ENCODE measurements at places on chromosomes 2 and 18. TPM values are rescaled to one million over a fixed set of nuclear protein-coding genes. Genes with fewer than 3 reads are reported as not detected.

- no peak overlapping the region for H3K27ac ChIP-seq
- no peaks in the 10 kb centered on the region for H3K36me3 ChIP-seq
Measured at GRCh38 chr2:41197781-41198180, 745.9 kb upstream of the SLC8A1 start.

DNA sequence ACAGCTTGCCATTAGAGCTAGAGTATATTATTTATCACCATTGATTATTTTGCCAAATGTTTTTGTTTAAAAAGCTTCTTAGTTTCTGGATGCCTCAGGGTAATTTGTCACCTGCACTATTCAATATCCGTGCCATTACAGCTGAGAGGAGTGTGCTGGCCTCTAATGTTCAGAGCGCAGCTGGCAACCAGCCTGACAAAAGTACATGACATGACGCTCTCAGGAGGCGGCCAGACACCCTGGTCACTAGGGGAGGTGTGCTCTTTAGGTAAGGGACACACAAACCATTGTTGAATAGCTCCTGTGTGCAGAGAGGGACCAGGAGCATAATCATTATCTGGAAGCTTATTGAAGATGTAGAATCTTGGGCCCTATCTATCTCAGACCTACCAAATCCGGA lies 20.3 kb downstream of the LIMS1 start:
- H3K27me3 ChIP-seq: no peaks in the 10 kb centered on the region
- no peak overlapping the region for H3K4me3 ChIP-seq
- no peaks in the 10 kb centered on the region for H3K36me3 ChIP-seq

GRCh38 chr18:12428923-12429322 lies 21.2 kb downstream of the PRELID3A start:
- no peak overlapping the region for H3K4me3 ChIP-seq
- H3K27ac ChIP-seq: no peak overlapping the region
- H3K27me3 ChIP-seq: no peaks in the 10 kb centered on the region
- no peaks in the 10 kb centered on the region for H3K4me1 ChIP-seq
- DNase-seq: no peak

GRCh38 chr2:48527226-48527885 lies 2.6 kb upstream of the STON1 start:
- peaks cover 10% of the 10 kb centered on the region for H3K4me1 ChIP-seq
- H3K36me3 ChIP-seq: no peaks in the 10 kb centered on the region
- no peak overlapping the region for H3K27ac ChIP-seq

DNA sequence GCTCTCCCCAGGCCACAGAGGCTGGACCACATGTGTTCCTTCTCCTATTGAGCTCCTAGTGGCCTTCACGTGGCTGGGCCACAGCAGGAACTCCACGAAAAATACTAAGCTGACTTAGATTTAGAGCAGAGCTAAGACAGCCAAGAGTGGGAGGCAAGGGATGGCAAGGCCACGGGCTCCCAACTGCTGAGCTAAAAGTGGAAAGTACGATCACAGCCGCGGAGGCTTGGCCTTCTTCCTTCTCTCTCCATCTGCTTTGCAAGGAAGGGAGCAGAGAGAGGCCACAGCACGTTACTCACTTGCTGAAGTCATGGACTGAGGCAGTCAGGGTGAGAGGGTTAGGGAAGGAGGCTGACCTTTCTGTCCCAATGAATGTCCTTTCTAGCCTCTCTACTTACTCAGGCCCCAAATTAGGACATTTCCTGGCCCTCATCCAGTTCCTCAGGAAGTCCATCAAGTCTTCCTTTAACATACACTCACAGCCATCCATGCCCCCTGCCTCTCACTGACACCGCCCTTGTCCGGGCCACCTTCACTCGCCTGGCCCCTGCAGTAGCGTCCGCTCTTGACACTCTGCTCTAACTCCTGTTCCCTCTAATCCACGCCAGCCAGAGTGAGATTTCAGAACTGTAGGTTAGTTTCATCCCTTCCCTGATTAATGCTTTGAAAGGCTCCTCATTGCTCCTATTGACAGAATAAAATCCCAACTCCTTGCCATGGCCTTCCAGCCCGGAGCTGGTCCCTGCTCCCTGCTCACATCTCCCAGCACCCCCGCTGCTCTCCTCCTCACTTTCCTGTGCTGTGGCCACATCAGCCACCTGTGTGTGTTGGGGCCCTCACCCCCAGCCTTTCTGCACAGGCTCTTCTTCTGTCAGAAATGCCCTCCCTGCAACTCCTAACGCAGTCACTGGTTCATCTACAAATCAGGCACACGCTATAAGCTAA lies 204.2 kb downstream of the CYP26B1 start:
- H3K4me1 ChIP-seq: no peaks in the 10 kb centered on the region
- no peak for DNase-seq
- no peak overlapping the region for H3K4me3 ChIP-seq
- H3K27ac ChIP-seq: no peak overlapping the region
- H3K27me3 ChIP-seq: no peaks in the 10 kb centered on the region
- H3K36me3 ChIP-seq: no peaks in the 10 kb centered on the region

DNA sequence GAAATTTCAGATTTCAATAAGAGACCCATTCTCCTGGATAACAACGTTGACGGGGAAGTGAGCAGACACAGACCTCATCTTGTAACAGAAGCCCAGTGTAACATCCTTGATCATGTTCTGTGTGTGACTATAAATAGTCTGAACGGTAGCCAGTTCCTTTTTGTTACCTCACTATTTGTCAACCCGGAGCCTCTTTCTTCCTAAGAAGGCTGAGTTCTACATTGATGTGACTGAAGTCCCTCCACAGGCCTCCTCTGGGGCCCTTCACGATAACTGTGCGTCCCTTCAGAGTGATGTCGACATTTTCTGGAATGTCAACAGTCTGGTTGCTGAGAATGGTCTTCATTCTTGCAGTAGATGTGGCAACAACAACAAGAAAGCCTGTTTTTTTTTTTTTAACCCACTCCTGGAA lies 6.3 kb upstream of the PLEKHM3 start:
- no peaks in the 10 kb centered on the region for H3K36me3 ChIP-seq
- H3K4me1 ChIP-seq: no peaks in the 10 kb centered on the region
- no peaks in the 10 kb centered on the region for H3K27me3 ChIP-seq
- no peak overlapping the region for H3K27ac ChIP-seq
- no peak overlapping the region for H3K4me3 ChIP-seq
- DNase-seq: peak; percentile 25

- H3K27ac ChIP-seq: no peak overlapping the region
- H3K27me3 ChIP-seq: no peaks in the 10 kb centered on the region
- H3K36me3 ChIP-seq: no peaks in the 10 kb centered on the region
- H3K4me3 ChIP-seq: peak overlapping the region; percentile 37
- H3K4me1 ChIP-seq: peaks cover 3% of the 10 kb centered on the region
Measured at GRCh38 chr2:26784570-26785234, 1.2 kb upstream of the CENPA start.

DNA sequence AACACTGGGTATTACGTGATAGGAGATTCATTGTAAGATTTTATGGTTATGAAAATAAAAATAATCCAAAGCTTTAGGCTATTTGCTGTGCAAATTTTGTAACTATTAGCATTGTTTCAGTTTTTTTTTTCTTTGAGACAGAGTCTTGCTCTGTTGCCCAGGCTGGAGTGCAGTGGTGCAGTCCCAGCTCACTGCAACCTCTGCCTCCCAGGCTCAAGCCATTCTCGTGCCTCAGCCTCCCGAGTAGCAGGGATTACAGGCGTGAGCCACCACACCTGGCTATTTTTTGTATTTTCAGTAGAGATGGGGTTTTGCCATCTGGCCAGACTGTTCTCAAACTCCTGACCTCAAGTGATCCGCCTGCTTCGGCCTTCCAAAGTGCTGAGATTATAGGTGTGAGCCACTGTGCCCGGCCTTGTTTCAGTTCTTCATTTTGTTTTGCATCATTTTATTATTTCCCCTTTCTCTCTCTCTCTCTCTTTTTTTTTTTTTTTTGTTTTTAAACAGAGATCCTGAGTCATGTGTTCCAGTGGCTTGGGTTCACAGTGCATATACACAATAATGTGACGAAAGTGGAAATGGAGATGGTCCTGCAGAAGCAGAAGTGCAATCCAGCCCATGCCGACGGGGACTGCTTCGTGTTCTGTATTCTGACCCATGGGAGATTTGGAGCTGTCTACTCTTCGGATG lies 25.8 kb downstream of the CASP10 start:
- DNase-seq: no peak
- H3K4me3 ChIP-seq: no peak overlapping the region
- no peaks in the 10 kb centered on the region for H3K4me1 ChIP-seq
- H3K36me3 ChIP-seq: no peaks in the 10 kb centered on the region
- no peak overlapping the region for H3K27ac ChIP-seq

DNA sequence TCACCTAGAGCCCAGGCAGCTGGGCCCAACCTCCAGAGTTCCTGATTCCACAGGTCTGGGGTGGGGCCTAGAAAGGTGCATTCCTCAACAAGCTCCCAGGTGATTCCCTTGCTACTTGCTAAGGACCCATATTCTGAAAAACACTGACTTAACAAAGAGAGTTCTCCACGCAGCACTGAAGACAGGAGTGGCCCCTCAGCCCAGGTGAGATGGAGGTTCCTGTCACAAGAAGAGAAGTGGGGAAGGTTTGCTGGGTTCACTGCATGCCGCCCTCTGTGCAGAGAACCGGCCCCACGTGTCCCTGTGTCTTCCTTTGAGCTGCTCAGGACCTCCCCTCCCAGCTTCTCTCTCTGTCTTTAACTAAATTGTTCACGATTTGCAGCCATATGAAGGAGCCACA lies 201.4 kb upstream of the DDX18 start:
- no peak overlapping the region for H3K27ac ChIP-seq
- no peaks in the 10 kb centered on the region for H3K4me1 ChIP-seq
- DNase-seq: no peak
- no peak overlapping the region for H3K4me3 ChIP-seq
- no peaks in the 10 kb centered on the region for H3K27me3 ChIP-seq
- no peaks in the 10 kb centered on the region for H3K36me3 ChIP-seq

GRCh38 chr2:205032093-205032551 lies 486.8 kb downstream of the PARD3B start:
- H3K4me3 ChIP-seq: no peak overlapping the region
- H3K36me3 ChIP-seq: no peaks in the 10 kb centered on the region
- no peak for DNase-seq
- no peaks in the 10 kb centered on the region for H3K4me1 ChIP-seq

- no peaks in the 10 kb centered on the region for H3K27me3 ChIP-seq
- H3K4me1 ChIP-seq: no peaks in the 10 kb centered on the region
- no peak overlapping the region for H3K4me3 ChIP-seq
- no peak overlapping the region for H3K27ac ChIP-seq
- DNase-seq: no peak
- no peaks in the 10 kb centered on the region for H3K36me3 ChIP-seq
Measured at GRCh38 chr18:79355433-79356335, 40.0 kb upstream of the NFATC1 start.

- no peak for DNase-seq
- no peaks in the 10 kb centered on the region for H3K4me1 ChIP-seq
- H3K36me3 ChIP-seq: no peaks in the 10 kb centered on the region
Measured at GRCh38 chr2:108200569-108200968, 39.2 kb upstream of the SULT1C3 start.

DNA sequence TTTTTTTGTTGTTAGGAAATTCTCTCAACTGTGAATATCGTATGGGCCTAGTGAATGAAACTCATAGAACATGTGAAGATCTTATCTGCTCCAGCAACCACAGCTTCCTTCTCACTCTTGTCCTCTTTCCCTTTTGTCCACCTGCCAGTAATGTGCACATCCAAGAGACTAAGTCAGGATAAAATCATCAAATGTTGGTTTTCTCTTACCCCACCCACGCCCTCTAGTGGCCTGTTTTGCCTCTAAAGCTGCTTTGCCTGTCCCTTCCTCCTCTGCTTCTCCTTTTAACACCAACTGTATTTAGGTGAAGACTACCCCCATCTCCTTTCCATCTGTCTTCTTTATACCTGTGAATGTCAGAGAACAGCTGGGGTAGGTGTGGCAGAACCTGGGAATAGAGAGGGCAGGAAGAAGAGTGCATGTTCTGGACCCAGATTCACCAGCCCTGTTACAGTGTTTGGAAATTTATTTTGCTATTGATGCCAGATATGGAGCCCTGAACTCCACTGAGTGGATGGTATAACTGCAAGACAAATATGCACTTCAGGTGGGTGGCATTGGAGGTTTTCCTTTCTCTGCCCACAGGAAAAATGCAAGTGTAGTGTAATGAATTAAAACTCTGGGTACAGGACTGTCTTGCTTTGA lies 8.4 kb upstream of the MGAT5 start:
- H3K27ac ChIP-seq: no peak overlapping the region
- H3K4me1 ChIP-seq: peaks cover 5% of the 10 kb centered on the region
- H3K36me3 ChIP-seq: no peaks in the 10 kb centered on the region
- peak; percentile 62 for DNase-seq
- no peaks in the 10 kb centered on the region for H3K27me3 ChIP-seq
- H3K4me3 ChIP-seq: no peak overlapping the region

GRCh38 chr2:103155308-103155707 lies 393.5 kb downstream of the TMEM182 start:
- H3K27ac ChIP-seq: no peak overlapping the region
- no peaks in the 10 kb centered on the region for H3K27me3 ChIP-seq
- no peaks in the 10 kb centered on the region for H3K36me3 ChIP-seq
- no peak for DNase-seq

DNA sequence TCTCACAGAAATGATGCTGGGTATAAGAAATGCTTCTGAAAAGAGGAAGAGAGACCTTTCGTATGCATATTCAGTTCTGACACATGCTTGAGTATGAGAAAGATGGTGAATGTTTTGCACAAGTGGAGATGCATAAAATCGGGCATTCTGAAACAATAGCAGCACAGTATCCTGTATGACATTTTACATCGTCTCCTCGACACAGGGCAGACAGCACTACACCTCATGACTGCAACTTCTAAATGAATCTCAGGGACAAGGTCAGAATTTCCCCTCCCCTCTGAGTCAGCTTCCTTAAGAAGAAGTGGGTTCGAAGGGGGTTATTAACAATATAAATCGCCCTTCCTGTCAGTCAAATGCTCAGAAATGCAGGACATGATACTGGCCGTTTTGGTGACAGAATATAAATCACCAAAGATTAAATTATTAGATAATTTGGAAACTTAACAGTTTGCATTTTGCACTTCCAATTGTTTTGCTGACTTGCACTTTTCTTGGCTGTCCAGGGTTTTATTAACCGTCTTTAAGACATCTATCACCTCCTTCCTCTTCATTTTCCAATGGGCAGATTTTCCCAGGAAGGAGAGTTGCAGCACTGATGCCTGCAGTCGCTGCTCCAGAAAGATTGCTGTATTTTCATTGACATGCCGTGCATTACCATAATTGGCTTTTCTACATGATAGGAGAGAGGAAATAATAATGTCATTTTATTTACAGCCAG lies 57.2 kb downstream of the TSHZ1 start:
- H3K27ac ChIP-seq: no peak overlapping the region
- H3K4me1 ChIP-seq: peaks cover 10% of the 10 kb centered on the region
- DNase-seq: no peak
- no peaks in the 10 kb centered on the region for H3K27me3 ChIP-seq
- H3K36me3 ChIP-seq: no peaks in the 10 kb centered on the region

GRCh38 chr2:197298609-197299008 lies 12.0 kb downstream of the ANKRD44 start:
- H3K27me3 ChIP-seq: no peaks in the 10 kb centered on the region
- H3K4me3 ChIP-seq: no peak overlapping the region
- H3K4me1 ChIP-seq: no peaks in the 10 kb centered on the region
- no peak overlapping the region for H3K27ac ChIP-seq
- DNase-seq: no peak
- no peaks in the 10 kb centered on the region for H3K36me3 ChIP-seq

The CPO gene
- total RNA-seq: 0.23 TPM

The LYG1 gene
- 0.56 TPM for total RNA-seq

The CYP26B1 gene
- total RNA-seq: 2.5 TPM

The KCNIP3 gene
- 16.5 TPM for total RNA-seq

The OTOS gene
- not detected for total RNA-seq

The PPIG gene
- 52.5 TPM for total RNA-seq

The IL36G gene
- not detected for total RNA-seq

The USP34 gene
- 123 TPM for total RNA-seq

The ALLC gene
- not detected for total RNA-seq

The SCN7A gene
- 60.2 TPM for total RNA-seq
